ENCODE measurements at places on chromosomes 16 and 17.

DNA sequence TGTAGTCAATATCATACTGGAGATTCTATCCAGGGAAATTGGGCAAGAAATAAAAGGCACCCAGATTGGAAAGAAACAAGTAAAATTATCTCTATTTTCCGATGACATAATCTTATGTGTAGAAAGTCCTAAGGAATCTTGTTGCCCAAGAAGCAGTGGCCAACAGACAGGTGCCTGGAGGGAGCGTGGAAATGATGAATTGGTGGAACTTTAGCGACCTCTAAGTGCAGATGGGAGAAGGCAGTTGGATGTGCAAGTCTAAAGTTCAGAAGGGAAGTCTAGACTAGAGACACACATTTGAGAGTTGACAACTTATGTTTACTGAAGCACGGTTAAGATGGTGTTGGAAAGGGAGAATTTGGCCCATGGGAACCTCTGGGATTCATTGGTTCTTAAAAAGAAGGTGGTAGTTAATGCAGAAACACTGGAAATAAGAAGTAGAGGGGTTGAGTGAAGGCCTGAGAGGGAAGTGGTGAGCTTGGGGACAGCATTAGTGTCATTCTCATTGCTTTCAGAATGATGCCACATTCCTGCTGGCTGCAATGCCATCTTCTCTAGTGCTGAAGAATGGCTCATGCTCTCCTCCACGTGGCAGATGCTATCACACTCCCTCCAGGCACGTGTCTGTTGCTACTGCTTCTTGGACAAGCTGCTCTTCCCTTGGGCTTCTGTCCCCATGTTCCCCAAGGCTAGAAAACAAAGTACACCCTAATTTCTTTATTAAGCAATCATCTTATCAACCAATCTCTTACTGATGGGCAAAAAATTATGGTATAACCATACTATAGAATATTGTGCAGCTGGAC lies 24.0 kb downstream of the TAT start:
- DNase-seq, result no peak

DNA sequence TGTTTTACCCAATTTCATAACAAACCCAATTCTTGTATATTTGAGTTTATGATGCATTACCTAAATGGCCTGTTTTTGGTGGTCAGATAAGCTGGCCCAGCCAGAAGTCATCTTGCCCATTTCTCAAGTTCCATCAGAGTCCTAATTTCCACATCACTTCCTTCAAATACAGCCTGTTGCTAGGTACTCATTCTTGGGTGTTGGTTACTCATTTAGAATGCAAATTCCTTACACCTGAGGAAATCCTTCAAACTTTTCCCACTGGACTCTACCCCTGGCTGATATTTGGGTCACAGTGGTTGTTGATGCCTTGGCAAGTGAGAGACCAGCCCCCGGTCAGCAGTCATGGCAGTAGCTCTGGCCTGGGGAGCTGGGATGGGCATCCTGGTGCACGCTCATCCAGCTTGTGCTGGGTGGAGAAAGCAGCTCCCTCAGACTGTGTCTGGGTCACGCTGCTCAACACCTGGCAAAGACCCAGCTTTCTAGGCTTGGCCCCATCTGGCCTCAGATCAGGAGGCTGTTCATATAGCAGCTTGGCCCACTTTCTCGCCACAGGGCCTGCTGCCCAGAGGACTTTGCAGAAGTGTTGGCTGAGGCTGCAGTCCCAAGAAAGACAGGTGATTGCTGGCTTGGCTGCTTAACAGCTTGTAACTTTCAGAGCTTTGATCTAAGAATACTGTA lies 25.8 kb downstream of the WSB1 start:
- no peak for DNase-seq

DNA sequence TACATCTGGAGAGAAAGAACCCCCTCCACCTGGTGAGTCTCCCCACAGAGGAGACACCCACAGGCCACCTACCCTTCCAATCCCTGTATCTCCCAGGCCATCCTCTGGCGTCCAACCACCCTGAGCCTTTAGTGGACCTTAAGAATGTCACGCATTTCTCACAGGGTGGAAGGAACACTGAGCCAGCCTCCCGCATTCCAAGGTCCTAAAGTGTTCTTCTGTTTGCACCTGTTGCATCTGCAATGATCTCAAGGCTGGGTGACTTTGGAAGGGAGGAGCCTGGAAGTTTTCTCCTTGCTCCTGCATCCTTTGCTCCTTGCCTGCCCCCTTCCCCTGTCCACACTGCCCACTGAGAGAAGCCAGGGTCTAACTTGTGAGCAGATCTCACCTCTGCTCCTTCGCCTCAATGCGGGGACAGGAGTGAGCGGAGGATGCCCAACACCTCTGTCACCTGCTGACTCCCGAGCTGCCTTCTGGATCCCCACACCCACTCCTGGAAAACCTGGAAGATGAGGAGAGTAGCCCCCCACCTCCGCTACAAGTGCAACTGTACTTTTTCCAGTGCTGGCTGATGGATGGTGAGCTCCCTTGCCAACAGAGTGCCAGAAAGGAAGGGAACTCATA lies 3.7 kb downstream of the CHST5 start:
- no peak for DNase-seq

- no peak for DNase-seq
Measured at GRCh38 chr17:47621293-47622179, 28.2 kb upstream of the KPNB1 start.

DNA sequence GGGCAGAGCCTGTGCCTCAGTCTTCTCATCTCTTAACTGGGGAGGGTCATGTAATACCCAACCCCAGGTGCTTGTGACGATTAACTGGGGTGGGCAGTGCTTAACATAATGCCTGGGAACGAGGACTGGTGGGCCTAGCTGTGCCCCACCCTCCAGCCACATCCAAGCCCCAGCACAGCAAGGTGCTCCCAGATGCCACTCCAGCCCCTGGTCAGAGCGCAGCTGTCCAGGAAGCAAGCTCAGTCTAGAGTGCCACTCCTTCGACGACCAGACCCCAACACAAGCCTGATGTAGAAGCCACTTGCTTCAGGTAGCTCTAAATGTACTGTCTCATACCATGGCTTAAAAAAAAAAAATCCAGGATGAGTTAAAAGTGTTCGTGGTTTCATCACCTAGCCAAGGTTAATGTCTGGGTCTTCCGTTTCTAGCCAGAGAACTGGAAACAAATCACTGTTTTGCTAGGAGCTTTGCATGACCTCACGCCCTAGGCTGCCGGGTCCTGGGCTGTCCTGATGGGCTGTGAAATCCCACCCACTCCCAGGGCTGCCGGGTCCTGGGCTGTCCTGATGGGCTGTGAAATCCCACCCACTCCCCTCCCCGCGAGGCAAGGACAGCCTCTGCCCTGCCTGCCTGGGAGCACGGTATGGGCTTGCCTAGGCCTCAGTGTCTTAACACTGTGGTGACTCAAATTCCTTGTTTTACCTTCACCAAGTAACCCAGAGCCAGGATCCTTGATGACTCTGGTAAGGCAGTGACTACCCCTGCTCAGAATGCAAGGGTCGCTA lies 7.7 kb downstream of the MIEF2 start:
- DNase-seq, result no peak

GRCh38 chr16:66578651-66579531 lies at the start of gene CMTM2:
Gene CMTM2 (plus strand): TSS chr16:66579463. CDS start chr16:66579608, 145 bp downstream.
- DNase-seq, result no peak
